Renal cortical epithelial cell (primary cell): ENCODE measurements at places on chromosomes 5 and 9. TPM values are rescaled to one million over a fixed set of nuclear protein-coding genes. Genes with fewer than 3 reads are reported as not detected.
A peak's percentile ranks its signal among the peaks of the same experiment; 100 is the strongest.

Gene TMEM252
- total RNA-seq, result 0.20 TPM in 1 of 2 replicates, not detected in the other

Gene FAXDC2
- total RNA-seq, result 4.2 TPM in 1 of 2 replicates, not detected in the other

Gene RAB3C
- not detected in 2 replicates for total RNA-seq

Gene FBP2
- total RNA-seq, result not detected in 2 replicates

Gene HTR4
- not detected in 2 replicates for total RNA-seq

Gene LHX6
- total RNA-seq, result 0.10 and 0.17 TPM in 2 replicates

Gene HK3
- 0.05 and 0.17 TPM in 2 replicates for total RNA-seq

Gene ZBTB26
- total RNA-seq, result 3.3 and 11.6 TPM in 2 replicates

DNA sequence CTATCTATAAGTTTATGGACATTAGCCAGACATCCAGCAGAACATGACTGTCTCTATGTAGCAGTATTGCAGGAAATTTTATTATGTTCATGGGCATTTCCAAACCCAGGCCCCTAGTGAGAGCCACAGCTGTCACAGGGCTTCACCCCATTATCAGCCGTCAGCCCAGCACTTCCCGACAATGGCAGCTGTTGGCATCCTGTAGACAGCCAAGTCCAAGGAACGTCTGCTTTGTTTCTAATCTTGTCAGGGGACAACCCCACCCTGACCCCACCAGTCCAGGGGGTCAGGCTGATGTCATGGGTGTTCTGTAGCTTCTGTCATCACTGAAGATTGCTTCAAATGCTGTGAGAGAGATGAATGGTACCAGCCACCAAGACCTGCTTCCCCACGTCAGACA is 565.3 kb upstream of the BRINP1 start:
- DNase-seq, result no peak

- peak; percentile 69 for DNase-seq
These were observed 22.0 kb upstream of the ANKRD34B start for GRCh38 chr5:80592105-80592504.

DNA sequence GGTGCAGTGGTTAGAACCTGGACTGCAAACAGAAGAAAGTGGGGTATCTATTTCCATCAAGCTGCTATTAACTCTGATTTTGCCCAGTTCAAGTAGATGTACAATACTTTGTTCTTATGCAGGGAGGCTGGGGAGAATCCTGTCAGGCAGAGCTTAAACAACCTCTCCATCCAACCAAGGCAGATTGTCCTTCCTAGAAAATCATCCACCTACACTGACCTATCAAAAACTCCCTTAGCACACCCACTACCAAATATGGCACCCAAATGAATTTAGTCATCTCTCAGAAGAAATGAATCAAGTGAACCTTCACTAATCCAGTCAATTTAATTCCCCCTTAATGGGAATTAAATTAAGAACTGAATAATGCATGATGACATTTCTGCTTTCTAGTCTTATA is 18.4 kb upstream of the HEMGN start:
- no peak for DNase-seq

DNA sequence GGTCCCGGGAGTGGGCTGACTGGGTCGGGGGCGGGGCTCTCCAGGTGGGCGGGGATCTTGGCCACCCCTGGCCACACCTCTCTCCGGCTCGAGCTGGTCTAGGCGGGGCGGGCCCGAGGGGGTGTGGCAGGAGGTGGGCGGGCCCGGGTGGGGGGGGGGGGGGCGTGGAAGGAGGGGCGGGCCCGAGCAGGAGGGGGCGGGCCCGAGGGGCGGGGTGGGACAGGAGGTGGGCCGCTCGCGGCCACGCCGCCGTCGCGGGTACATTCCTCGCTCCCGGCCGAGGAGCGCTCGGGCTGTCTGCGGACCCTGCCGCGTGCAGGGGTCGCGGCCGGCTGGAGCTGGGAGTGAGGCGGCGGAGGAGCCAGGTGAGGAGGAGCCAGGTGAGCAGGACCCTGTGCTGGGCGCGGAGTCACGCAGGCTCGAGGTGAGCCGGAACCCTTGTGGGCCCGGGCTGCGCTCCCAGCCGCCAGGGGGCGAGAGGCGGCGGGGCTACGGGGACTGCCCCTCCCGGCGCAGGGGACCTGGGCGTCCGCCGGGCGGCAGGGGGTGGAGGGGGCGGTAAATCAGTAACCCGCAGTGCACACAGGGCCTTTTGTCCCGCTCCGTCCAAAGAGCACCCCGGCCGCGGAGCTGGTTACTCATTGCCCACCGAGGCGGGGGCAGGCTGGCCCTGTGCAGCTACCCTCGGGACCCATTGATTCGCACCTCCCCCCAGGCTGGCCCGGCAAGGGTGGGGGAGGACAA is at the start of gene FGFR4:
TSS of gene FGFR4 (plus strand) at position 262 of the 744 bp plus-strand sequence. CDS start 2,688 bp downstream, outside the sequence.
- DNase-seq, result peak; percentile 81

DNA sequence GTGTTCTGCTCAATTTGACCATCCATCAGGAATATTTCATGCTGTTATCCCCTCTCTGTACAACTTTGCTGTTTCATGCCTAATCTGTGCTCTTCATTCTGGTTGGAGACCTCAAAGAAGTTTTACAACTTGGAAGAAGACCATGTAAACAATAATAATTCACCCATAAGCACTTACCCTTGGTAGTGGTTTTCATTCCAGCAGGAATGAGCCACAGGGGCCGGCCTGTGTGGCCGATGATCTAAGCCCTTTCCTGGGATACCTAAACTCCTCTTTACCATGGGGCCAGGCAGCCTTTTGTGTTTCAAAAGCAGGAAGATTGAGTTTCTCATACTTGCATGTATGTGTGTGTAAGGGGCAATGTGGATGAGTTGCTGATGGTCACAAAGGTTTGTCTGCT is 165.0 kb downstream of the FGF1 start:
- peak; percentile 64 for DNase-seq

GRCh38 chr5:32839106-32839505 is 128.0 kb downstream of the NPR3 start:
- no peak for DNase-seq

DNA sequence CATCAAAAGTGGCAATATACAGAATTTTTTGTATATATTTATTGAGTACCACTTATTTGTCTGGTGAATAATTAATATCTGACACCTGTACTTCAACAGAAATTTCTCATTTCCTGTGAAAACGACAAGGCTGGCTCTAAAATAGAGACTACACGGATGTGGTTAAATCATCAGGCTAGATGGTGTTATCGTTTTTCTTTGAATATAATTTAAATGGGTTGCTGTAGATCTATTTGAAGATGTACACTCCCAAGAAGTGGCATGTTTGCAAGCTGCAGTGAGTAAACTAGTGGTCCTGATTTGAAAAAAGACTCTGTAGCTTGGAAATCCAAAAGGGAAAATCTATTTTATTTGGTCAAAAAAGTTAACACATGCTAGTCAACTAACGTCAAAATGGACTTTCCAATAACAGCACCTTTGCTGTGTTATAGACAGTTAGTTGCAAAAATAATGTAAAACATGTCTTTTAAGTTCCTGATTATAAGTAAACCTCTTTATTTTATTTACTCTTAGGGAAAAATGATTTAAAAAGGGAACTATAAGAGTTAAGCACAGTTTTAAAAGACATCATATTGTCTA is 13.8 kb downstream of the ST8SIA4 start:
- no peak for DNase-seq

DNA sequence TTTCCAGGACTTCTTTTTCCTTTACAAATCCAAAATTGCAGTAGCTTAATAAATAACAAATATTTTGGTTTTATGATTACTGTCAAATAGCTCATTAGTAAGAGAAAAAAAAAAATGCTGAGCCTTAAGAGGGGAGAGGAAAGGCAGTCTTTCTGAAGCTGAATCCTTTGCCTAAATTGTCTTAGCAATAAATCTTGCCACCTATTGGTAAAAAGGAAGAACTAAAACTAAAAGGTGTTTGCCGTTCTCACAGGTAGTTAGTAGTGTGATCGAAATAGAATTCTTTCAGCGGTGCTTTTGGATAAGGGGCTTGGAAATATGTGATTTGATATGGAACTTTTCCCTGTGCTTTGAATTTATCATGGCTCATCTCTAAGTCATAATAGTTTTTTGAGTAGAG is 31.2 kb downstream of the PIK3R1 start:
- DNase-seq, result no peak

DNA sequence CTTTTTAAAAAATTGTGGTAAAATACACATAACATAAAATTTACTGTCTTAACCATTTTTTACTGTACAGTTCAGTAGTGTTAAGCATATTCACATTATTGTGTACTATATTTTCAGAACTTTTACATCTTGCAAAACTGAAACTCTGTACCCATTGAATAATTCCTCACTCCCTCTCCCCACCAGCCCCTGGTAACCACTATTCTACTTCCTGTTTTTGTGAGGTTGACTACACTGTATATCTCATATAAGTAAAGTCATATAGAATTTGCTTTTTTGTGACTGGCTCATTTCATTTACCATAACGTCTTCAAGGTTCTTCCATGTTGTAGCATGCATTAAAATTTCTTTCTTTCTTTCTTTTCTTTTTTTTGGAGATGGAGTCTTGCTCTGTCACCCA is 87.0 kb downstream of the LNPEP start:
- no peak for DNase-seq

- no peak for DNase-seq
These were observed 3.3 kb upstream of the ASTN2 start for GRCh38 chr9:117418111-117418510.

DNA sequence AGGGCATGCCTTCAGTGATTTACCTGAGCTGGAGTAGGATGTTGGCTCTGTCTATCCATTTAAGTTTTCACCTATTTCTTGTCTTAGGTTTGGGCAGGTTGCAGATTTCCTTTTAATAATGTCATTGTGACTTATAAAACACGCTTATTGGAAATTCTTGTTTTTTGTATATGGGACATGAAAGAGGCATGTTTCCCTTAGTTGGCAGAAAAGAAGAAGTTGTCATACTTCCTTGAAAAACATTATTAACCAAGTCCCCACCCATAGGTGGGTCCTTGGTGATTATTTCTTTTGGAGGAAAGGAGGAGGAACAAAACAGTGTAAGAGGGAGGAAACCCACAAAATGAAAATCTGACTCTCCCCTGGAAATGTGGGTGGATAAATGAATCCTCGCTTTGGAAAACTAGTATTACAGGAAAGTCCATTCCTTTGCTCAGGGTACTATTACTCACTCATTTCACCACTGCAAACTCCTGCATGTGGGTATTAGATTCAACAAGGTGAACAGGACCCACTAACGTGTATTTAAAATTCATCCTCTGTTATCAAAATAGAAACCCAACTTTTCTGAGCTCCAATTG is 9.3 kb downstream of the CER1 start:
- no peak for DNase-seq

GRCh38 chr5:93874491-93874890 is 133.1 kb upstream of the POU5F2 start:
- peak; percentile 22 for DNase-seq

DNA sequence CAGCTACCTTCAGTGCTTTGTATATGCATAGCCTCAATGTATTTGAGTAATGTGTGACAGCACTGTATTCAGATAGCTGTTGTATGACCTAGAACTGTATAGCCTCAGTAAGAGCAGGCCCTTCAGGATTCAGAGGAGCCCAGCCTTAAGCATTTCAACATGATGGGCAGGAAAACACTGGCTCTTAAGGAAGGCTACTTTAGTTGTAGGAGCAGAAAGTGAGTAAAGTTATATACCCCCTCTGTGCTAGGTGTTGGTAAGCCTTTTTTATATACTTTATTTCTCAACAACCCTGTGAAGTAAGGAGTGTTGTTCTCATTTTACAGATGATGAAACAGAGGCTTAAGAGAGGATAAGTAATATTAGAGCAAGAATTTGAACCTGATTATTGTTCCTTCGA is 1.5 kb upstream of the GPR21 start:
- no peak for DNase-seq

DNA sequence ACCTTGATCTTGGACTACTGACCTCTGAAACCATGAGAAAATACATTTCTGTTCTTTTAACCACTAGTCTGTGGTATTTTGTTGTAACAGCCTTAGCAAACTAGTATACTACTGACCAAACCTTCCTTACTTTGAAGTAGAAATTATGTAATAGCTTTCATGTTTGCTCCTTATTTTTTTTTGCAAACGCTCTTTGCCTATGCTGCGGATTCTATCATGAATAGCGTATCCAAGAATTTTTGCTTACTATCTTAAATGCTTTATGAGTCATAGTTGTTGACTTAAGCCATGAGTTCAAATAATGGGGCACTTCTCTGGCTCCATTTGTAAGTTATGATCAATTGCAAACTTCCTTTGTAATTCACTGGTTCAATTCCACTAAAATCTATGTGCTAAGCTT is 154.8 kb upstream of the CYLC2 start:
- no peak for DNase-seq

GRCh38 chr9:85185486-85186217 is 516.1 kb downstream of the NTRK2 start:
- DNase-seq, result peak; percentile 60

DNA sequence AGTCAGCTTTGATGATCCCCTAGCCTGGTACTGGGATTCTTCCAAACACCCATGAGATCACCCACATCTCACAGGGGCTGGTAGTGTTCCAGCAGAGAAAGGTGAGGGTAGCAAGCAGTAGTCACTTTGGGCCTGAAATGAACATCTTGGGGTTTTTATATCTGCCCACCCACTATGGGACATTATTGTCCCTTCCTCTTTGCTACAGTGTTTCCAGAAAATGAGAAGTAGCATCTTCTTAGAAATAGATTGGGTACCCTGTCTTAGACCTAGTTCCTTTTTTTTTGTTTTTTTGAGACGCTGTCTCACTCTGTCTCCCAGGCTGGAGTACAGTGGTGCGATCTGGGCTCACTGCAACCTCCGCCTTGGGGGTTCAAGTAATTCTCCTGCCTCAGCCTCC is 249.2 kb upstream of the ANKRD55 start:
- no peak for DNase-seq

DNA sequence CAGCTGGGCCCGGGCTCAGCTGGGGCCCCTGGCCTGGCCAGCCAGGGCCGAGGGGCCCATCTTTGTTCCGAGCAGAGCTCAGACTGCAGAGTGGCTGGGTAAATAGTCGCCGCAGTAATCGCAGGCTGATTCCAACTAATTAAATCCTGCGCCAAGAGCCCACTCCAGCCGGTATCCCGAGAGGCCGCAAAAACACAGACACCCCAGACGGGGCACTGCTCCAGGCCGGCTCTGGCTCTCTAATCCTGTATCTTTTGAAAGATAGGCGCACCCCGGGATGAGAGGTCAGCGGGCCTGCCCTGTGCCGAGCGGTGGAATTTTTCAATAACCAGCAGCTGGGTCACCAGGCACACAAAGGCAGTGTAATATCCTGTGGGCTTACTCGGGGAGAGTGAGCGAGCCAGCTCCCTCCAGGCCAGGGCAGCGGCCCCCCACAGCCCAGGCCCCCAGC is 57.7 kb downstream of the LMX1B start:
- DNase-seq, result no peak

DNA sequence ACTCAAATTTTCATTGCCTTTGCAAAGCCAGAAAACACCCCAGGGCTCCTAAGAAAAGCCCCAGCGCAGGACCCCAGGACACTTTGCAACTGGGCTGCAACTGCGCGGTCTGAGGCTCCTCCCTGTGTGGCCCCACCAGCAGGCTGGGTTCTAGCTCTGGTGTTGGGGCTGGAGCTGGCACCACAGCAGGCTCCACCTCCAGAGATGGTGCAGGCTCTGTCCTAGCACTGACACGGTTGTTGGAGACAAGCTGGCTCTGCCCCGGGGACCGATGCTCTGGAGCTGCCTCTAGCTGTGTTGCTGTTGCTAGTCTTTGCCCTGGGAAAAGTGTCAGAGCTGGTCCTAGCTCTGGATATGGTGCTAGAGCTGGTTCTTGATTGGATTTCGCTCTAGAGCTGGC is 13.6 kb downstream of the LCN10 start:
- no peak for DNase-seq
